ENCODE measurements at places on chromosomes 2 and 18.

DNA sequence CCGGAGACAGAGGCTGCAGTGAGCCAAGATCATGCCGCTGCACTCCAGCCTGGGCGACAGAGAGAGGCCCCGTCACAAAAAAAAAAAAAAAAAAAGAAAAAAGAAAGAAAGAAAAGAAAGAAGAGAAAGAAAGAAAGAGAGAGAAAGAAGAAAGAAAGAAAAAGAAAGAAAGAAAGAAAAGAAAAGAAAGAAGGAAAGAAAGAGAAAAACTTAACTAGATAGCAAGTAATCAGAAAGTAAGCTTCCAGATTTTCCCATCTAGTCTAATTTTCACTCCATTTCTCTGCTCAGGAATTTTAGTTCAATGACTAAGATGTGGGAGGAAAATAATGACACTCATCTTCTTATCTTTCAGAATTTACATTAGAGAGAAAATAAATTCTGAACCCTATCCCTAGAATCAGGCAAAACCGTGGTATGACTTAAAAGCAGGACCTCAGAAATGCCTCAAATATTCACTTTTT lies 2.4 kb downstream of the GFPT1 start:
- no peak for DNase-seq

DNA sequence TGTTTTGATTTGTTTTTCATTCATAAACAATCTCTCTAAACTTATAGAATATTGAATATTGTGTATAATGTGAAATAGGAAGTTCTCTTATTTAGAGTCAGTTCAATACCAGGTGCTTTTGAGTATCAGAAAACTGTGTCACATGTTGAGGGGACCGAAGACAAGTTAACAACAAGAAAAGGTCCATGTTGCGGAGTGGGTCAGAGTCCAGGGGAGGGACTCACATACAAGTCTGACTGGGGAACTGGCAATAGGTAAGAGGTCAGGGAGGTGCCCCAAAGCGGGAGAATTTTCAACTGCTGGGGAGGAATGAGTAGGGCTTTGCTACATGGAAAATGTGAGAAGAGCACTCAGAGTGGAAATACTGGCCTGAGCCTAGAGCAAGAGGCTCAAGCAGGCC lies 19.8 kb upstream of the BCL11A start:
- no peak for DNase-seq

DNA sequence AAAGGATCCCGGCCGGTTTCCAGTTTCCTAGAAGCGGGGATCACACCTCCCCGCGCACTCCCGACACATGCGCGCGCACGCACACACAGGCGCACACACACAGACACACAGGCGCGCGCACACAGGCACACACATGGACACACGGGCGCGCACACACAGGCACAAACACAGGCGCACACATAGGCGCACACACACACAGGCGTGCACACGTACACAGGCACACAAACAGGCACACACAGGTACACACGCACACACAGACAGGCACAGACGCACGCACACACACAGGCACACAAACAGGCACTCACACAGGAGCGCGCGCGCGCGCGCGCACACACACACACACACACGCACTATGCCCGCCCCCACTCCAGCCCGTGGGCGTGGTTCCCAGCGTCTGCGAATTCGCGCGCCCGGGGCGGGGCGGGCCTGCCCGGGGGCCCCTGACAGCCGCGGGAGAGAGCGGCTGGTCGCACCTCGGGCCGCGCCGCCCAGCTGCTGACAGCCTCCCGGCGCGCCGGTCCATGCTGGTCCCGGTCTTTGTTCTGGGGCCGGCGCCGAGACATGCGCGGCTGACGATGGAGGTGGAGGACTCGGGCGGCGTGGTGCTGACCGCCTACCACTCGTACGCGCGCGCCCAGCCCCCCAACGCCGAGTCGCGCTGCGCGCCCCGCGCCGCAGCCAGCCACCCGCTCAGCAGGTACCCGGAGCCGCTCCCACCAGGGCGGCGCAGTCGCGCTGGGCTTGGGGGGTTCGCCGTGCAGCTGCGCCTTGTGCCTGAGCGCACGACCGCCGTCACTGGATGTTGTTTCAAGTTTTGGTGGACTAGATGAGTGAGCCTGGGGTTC lies at the start of gene ARHGAP28:
Gene ARHGAP28 (plus strand): TSS at position 470 of the 845 bp plus-strand sequence. CDS start 106 bp downstream, at position 576.
- DNase-seq, result no peak

GRCh38 chr2:96091141-96091710 lies 25.1 kb downstream of the ADRA2B start:
- DNase-seq, result no peak

DNA sequence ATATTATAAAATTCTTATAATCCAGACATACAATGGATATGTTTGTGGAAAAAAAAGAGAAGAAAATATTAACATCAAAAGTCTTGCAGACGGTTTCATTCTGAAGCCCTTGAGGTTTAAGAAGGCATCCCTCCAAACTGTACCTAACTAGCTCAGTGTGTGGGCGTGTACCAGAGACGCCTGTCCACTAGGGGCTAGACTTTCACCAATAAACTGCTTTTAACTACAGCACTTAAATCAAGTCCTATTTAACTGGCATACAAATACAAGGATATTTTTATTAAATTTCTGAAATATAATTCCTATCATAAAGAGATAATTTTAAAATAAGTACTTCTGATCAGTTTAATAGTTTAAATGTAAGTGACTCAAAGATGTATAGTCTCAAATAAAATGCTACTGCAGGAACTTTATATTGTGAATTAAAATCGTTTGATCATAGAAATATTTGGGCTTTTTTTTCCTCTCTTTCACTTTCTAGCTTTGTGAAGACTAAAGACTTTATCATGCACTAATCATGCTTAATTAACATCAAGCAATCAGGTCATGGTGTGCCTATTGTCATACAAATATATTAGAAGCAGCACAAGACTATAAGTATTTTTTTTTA lies 437.7 kb downstream of the SATB2 start:
- no peak for DNase-seq

- DNase-seq, result no peak
Observed at GRCh38 chr2:173279527-173279868, 75.2 kb upstream of the CDCA7 start.

DNA sequence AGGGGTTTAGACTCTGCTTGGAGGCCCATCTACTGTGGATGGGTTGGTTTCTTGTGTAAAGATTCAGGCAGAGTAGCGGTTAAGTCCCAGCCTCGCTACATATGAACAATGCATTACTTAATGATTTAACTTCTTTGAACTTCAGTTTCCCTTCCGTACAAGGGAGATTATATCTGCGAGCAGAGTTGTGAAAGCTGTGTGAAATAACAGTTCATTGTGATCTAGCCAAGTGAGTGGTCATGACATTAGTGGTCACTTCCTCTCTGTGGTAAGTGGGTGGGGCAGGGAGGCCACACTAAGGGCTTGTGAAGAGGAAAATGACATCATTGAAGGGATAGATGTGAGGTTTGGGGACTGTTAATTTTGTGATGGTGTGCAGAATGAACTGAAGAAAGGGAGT lies 14.1 kb upstream of the MEX3C start:
- no peak for DNase-seq

DNA sequence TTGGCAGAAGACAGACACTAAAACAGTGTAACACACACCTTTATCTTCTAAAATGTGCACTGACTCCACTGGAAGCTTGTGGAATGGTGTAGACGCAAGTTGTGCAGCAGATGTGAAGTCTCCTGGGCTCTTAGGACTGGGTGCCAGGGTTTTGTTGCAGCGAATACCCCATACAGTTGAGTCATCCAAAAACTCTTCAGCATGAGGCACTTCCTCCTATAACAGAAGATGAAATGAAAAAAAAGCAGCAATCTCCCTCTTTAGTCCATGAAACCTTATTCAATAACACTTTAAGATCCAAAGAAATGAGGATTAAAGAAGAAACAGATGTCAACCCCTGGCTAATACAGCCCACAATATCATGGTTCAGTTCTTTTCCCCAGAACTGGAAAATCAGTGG lies 22.2 kb downstream of the BUB1 start:
- DNase-seq, result no peak

DNA sequence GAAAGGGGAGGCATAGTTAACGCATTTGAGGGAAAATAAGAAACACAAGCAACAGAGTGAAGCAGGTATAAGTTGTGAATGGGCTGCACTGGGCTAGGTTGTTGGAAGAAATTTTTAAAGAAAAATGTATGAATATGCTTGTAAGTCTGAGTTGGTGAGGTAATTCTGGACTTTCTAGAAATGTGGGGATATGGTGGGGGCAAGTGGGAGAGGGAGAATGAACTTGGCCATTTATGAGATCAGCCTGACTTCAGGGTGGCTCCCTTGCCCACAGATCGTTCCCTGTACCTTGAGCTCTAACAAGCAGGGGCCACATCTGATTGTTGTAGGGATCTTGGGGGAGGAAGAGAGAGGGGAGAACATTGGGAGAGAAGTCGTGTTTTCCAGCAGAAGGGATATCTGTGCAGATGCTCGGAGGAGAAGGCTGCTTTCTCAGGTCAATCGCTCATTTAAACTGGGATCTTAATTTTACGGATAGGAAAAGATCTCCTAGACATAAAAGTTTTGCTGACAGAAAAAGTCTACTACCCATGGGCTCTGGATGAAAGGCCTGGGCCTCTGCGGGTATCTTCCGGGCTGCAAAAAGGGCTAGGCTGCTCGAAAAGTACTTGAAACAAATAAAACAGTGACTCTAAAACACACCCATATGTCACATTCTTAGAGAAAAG lies 42.5 kb upstream of the FZD5 start:
- no peak for DNase-seq

GRCh38 chr2:88754585-88755320 lies 63.3 kb downstream of the RPIA start:
- DNase-seq, result no peak

DNA sequence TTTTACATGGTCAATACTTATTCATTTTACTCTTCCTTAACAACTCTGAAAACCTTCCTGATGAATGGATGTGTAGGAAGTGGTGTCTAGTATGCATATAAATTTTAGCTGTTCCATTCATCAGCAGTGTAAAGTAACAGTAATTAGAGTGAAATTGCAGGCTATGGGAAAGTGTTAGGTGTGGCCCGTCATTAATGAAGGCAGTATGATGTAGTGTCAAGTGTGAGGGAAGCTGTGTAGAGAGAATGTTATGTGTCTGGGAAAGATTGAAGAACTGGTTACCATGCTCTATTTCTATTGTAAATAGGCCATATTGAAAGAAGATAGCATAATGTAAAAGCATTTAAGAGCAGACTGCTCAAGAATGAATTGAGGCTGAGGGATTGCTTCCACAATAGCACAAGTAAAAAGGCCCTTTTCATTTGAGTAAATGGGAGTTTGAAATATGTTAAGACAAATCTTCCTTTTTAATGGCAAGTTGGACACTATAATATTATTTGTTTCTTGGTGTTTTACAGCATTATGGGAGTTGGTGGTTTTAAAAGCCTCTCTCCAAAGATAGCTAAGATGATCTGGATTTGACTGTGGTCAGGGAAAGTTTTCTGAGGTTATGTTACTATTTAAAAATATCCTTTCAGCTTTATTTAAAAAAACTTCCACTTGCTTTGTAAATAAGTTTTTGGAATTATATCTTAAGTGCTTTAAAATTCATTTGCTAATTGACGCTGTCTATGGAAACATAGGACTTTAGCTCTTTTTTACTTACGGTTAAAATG lies 401.0 kb upstream of the ZEB2 start:
- no peak for DNase-seq

DNA sequence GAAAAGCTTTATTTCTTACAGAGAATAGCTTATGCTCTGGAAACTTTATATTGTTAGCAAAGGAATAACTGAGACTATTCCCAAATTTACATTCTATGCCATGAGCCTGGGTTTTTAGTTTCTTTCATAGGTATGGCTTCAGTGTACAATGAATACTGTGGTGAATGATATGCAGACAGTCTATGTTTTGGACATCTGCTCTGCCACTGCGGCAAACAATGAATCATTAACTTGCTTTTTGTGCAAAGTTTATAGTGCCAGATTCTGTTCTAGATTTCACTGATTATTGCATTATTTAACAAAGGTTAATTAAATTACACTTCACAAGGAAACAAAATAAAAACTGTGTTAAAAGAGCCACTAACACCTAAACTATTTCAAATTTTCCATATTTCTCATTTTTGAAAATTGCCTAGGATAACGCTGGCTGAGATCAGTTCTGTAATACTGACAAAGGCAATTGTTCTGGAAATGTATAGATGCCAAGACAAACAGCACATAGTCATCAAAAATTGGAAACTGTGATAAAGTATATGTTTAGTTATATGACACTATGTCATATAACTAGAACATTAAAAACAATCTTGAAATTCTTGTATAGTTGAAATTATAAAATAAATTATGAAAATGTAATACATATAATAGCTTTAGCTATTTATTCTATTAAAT lies 74.7 kb downstream of the ITSN2 start:
- DNase-seq, result no peak

GRCh38 chr2:13091861-13092378 lies 375.2 kb downstream of the TRIB2 start:
- DNase-seq, result no peak

DNA sequence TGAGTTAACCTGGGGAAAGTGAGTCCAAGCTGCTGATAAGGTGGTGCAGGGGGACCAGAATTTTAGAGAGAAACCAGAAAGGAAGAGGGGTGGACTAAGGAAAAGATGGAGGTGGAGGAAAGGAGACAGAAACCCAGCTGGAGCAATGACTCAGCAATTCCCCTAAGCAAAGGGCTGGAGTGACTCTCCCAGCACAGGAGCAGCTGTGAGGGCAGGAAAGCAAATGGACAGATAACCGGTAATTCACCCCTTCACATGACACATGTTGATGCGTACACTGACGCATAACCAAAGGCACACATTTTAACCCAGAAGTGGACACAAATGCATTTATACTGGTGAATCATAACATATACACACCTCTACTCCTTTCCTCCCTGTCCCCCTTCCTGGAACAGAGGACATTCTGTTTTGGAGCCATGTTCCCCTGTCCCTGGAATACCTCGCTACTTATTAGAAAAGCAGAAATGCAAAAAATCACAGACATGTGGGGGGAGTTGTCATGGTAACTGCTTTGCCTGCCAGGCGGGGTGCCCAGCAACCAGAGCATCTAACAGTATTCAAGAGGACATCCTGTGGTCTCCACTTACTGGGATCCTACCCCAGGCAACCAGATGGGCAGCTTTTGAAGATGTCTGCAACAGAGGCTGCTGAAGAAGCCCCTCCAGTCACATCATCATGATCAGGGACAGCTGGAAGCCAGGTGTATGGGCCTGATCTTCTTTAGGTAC lies 4.7 kb downstream of the CDK5R2 start:
- no peak for DNase-seq

GRCh38 chr2:197274349-197274748 lies 36.2 kb downstream of the ANKRD44 start:
- no peak for DNase-seq

GRCh38 chr2:170816504-170817092 lies at the start of gene GAD1:
TSS of gene GAD1 (plus strand) at chr2:170816887. CDS start at chr2:170818592, 1,705 bp downstream.
- no peak for DNase-seq

Measured in activated effector memory CD4-positive, alpha-beta T cell treated with Interleukin-2 at 50 U/mL for 16 hours (primary cell).